ENCODE measurements at places on chromosomes 12 and 14.

DNA sequence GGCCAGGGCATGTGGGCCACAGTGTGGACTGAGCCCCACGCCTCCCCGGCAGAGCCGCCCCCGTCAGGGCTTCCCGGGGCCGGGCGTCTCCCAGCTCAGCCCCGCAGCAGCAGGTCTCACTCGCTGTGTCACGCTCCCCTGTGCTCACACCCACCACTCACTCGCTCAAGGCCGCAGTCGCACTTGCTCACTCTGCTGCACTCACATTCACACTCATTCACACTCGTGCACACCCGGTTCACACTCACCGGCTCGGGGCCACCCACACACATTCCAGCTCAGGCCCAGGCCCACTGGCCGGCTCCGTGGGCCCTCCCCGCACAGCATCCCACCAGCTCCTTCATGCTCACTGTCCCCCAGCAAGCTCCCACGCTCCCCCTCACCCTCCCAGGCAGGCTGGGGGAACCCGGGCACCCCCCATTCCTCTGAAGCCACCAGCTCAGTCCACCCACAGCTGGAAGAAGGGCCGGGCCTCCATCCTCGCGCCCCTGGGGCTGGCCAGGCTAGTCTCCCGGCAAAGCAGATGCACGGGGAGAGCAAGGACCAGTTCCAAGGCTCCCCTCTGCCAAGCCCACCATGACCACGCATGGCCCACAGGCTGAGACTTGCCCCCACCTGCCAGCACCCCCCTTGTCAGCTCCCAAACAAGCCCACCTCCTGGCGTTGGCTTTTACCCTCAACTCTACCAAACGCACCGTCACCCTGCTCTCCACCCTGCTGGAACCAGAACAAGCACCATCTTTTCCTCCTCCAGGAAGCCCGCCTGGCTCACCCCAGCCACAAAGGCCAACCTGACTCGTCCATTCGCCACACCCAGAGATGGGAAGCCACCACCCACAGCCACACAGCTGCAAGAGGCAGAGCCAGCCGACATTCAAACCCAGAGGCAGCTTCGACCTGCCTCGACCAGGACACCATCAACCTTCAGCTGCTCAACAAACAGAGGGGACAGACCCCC lies 28.0 kb downstream of the NCOR2 start:
- DNase-seq = no peak

- no peak for DNase-seq
These were observed 380.5 kb downstream of the EMP1 start for GRCh38 chr12:13576935-13577500.

DNA sequence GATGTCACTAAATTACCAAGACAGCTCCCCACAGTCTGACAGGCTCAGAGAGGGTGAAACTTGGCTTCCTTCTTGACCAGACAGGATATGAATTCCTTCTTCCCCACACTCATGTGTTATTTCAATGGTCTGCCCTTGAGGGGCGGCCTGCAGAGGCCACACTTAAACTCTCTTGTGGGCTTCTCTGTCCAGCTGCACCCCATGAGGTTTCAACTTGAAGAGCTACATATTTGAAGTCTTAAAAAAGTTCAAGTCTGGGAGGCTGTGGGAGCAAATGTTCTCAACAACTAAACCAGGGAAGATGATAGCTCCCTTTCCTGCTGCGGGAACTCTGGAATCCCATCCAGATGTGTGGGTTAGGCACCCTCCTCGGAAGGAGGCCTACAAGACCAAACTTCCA lies 98.3 kb downstream of the TTC7B start:
- no peak for DNase-seq

- DNase-seq = peak; percentile 54
These were observed 20.9 kb upstream of the NUDT14 start for GRCh38 chr14:105201925-105202513.

DNA sequence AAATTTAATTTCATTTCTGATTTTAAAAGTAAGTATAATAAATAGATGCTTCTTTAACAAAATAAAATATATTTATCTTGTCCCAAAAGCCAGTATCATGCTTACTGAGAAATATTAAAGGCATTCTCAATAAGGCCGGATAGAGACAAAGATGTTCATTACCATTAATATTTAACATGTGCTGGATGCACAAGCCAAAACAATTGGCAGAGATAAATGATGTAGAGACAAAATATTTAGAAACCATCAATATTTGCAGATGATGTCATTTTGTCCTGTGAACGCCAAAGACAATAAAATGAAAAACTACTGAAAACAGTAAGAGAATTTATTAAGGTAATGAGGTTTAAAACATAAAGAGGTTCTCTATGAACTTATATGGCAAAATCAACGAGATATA lies 313.5 kb downstream of the ITPR2 start:
- no peak for DNase-seq

DNA sequence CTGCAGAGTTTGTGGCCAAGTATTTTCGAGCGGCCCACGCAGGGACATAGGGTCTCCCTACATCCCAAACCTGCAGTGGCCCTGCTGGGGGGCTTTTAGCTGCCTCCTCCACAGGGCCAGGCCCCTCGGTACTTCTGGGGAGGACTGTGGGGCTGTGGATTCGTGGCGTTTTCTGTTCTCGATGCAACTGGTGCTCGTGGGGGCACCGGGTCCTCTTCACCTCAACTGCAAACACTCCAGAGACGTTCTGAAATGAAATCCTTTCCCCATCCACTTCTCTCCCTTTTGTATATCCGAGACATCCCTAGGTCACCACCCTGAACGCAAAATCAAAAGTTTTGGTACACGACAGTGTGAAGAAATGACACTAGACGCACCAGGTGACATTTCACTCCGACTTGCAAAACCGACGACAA lies 2.3 kb downstream of the RFX4 start:
- DNase-seq = no peak

DNA sequence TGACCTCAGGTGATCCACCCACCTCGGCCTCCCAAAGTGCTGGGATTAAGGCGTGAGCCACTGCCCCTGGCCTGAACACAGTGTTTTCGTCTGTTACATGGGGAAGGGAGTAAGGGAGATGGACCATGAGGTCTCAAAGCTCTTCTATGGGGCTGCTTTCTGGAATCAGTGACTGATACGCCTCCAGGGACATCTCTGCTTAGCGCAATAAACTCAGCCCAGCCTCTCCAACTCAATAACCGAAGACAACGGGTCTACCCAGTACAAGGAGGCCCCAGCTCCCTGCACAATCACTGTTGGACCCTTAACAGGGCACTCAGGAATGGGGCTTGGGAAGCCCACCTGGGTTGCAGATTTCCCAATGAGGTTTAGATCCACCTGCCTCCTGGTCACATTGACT lies 42.6 kb upstream of the CHGA start:
- no peak for DNase-seq

- DNase-seq = no peak
These were observed 12.1 kb downstream of the ASB2 start for GRCh38 chr14:93964281-93964680.

GRCh38 chr14:106802413-106803364 lies 1276.3 kb downstream of the TMEM121 start:
- no peak for DNase-seq

- no peak for DNase-seq
These were observed 19.4 kb downstream of the NCKAP5L start for GRCh38 chr12:49808686-49809380.

GRCh38 chr12:19196959-19197630 lies 67.6 kb downstream of the PLEKHA5 start:
- no peak for DNase-seq

DNA sequence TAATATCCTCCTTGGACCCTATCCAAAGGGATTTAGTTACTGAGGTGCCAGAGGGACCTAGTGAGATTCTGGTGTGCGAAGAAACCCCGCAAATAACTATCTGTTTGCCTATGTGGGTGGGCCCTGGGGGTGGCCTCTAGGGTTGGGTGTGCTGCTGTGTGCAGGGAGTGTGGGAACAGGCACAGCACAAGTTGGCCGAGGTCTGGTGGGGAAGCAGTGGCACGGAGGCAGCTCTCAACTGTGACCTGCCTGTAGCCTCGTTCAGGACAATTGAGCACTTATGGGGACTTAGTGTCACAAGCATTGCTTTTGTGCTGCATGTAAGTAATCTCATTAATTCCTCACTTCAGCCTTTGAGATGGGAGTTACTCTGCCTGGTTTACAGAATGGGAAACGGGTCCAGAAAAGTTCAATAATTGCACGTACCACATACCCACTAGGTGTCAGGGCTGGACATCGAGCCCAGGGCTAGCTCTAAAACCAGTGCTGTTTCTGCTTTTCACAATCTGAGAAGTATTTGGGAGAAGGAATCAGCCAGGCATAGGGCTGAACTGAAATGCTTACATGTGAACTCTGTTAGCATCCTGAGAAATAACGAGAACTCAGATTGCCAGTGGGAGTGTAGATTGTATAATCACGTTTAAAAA lies 58.8 kb downstream of the TECPR2 start:
- no peak for DNase-seq

DNA sequence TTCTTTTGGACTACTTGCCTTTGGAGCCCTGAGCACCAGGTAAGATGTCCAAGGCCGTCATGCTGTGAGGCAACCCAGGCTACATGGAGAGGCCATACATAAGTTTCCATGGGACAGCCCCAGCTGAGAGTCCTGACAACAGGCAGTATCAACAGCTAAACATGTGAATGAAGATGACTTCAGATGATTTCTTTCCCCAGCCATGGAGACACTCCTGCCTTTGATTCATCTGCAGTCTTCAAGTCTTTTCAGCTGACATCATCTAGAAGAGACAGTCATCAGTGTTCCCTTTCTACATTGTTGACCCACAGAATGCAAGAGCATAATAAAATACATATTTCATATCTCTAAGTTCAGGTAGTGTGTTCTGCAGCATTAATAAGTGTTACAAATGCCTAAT lies 398.7 kb downstream of the BTG1 start:
- DNase-seq = no peak

- no peak for DNase-seq
These were observed 125.6 kb downstream of the PDE3A start for GRCh38 chr12:20493934-20494333.

DNA sequence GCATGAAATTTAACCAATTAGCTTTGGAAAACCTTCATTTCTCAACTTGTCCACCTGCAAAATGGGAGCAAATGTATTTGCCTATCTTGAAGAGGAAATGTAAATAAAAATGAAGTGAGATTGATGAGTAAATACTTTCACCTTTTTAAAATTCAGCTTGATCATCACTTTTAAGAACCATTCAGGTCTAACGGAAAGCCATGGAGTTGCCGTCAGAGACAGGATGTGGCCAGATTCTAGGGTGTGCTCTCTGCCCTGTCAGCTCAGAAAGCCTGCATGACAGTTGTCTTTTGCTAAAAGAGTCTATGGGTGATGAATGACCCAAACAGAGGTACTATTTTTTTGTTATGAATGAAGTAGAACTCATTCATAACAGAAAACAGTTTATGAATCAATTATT lies 104.3 kb upstream of the SLC35F4 start:
- no peak for DNase-seq

GRCh38 chr12:105841840-105842239 lies 296.9 kb downstream of the NUAK1 start:
- no peak for DNase-seq

DNA sequence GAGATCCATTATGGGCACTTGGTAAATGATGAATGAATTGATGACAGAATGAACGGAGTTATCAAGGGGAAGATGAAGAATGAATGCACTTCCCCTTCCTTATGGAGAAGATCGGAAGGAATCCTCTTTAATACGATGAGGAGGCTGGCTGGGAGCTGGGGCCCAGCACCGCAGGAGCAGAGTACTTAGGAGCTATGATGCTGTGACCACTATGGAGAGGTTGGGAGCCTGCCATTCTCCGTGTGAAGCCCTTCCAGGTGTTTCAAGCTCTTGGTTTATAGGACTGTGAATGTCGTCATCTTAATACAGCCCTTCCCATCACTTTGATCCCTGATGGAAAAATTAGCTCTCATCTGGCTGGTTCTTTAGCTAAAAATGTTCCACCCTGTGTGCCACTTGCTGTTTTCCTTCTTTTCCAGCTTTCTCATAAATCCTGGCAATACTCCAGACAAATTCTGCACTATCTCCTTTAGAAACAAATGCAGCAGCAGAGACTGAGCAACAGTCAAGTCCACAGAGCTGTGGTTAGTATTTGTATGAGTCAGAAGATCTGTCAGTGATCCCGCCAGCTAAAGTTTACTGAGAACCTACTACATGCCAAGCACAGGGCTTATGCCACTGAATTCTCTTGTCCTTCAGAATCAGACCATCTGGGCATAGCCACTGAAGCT lies 263.1 kb upstream of the CRY1 start:
- DNase-seq = no peak

GRCh38 chr12:94458877-94459727 lies 565 bp downstream of the CEP83 start:
- DNase-seq = no peak

- no peak for DNase-seq
These were observed 629.5 kb downstream of the TRHDE start for GRCh38 chr12:72901685-72902084.

DNA sequence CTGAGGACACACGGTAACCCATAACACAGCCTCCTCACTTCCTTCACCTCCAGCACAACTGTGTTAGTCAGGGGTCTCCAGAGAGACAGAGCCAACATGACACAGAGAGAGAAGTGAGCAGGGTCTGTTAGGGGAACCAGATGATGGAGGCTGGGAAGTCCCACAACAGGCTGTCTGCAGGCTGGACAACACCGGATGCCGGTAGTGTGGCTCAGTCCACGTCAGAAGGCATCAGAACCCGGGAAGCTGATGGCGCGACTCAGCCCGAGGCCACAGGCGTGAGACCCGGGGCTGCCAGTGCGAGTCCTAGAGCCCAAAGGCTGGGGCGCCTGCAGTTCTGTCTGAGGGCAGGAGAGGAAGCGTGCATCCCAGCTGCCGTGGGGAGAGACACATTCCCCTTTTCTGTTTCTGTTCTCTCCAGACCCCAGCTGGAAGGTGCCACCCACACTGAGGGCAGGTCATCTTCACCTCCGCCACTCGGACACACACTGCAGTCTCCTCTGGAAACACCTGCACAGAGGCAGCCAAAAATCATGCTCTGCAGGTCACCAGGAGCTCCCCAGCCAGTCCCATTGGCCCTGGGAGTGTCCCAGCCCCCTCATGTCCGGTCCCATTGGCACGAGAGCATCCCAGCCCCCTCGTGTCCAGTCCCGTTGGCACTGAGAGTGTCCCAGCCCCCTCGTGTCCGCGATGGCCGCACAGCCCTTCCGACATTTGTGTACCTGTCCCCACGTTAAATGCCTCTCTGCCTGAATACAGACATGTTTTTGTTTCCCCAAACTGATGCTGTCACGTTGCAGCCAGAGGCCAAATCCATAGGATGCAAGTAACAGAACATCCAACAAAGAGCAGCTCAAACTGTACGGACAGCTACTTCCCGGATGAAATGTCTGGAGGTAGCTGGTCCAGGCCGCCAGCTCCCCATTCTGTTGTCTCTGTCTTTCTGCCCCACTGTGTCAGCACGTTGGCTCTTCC lies 7.9 kb upstream of the FBRSL1 start:
- no peak for DNase-seq

DNA sequence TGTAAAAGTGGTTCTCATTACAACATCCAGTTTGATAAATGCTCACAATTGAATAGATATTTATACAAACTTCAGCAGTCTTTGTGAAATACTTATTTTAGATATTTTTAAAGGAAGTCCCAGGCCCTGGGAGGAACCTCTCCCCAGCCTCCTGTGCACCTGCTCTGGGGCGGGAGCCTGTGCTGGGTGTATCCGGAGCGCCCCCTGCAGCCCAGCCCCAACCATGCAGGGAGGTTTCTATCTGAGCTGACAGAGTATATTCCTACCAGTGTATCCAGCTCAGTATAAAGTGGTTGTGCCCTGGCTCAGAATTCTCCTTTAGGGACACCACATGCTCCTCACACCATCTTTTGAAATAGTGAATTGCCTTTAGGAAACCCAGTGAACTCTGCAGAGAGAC lies 851.8 kb downstream of the TMEM121 start:
- DNase-seq = peak; percentile 53
